Caki2 (cell line): ENCODE measurements at places on chromosomes 13 and 19. TPM values are rescaled to one million over a fixed set of nuclear protein-coding genes. Genes with fewer than 3 reads are reported as not detected.

The GPX4 gene
- total RNA-seq, result 693 and 719 TPM in 2 replicates

The ZNF146 gene
- 31.7 and 38.0 TPM in 2 replicates for total RNA-seq

GRCh38 chr19:55082020-55082851 is 6.6 kb downstream of the EPS8L1 start:
- DNase-seq, result no peak

The STOML3 gene
- not detected in 2 replicates for total RNA-seq

GRCh38 chr19:20259615-20260014 is 92.6 kb downstream of the ZNF486 start:
- no peak for DNase-seq

The MEGF8 gene
- total RNA-seq, result 36.8 and 75.6 TPM in 2 replicates

DNA sequence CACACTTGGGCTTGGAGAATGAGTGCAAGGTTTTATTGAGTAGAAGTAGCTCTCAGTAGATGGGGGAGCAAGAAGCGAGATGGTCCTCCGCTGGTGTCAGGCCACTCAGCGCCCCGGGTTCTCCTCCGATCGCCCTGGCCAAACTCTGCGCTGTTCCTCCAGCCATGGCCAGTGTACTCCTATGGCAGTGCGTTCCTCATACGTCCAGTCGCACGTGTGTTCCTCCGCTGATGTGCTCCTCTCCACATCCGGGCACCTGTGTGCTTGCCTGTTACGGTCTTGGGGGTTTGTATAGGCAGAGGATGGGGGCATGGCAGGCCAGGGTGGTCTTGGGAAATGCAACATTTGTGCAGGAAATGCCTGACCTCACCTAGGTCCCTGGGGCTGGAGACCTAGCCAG is 1899.4 kb downstream of the PCDH9 start:
- no peak for DNase-seq

The KLK4 gene
- not detected in 2 replicates for total RNA-seq

The INSL3 gene
- not detected in 2 replicates for total RNA-seq

- no peak for DNase-seq
Observed at GRCh38 chr19:41928754-41929535, 696 bp upstream of the ERFL start.

The C2CD4C gene
- 1.8 and 2.1 TPM in 2 replicates for total RNA-seq

The CA11 gene
- total RNA-seq, result 0.46 and 2.2 TPM in 2 replicates

DNA sequence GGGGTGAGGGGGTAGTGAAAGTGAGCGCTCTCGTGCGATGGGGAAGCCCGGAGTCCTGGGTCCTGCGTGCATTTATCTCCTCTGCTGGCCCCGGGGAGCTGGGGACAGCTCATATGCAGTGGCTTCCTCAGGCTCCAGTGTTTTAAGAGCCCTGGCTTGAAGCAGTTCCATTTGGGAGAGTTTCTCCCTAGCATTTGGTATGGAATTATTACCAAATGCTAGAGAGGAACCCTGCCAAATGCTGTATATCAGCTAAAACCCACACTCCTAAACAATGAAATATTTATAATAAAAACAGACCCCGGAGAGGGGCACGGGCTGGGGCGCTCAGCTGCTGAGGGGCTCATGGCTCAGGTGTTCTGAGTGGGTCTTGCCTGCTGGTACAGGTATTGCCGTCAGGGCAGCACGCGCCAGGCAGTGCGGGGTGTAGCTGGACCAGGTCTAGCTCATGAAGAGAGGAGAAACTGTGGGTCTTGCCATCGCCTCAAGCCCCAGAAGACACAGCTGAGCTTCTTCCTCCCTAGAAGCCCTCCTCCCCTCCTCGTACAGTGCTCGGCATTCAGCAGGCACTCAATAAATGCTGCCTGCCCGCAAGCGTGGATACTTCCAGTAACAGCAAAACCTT is 163.6 kb upstream of the ZNF536 start:
- DNase-seq, result no peak

The HSH2D gene
- not detected in 2 replicates for total RNA-seq

The ARRDC2 gene
- 57.4 and 76.7 TPM in 2 replicates for total RNA-seq

DNA sequence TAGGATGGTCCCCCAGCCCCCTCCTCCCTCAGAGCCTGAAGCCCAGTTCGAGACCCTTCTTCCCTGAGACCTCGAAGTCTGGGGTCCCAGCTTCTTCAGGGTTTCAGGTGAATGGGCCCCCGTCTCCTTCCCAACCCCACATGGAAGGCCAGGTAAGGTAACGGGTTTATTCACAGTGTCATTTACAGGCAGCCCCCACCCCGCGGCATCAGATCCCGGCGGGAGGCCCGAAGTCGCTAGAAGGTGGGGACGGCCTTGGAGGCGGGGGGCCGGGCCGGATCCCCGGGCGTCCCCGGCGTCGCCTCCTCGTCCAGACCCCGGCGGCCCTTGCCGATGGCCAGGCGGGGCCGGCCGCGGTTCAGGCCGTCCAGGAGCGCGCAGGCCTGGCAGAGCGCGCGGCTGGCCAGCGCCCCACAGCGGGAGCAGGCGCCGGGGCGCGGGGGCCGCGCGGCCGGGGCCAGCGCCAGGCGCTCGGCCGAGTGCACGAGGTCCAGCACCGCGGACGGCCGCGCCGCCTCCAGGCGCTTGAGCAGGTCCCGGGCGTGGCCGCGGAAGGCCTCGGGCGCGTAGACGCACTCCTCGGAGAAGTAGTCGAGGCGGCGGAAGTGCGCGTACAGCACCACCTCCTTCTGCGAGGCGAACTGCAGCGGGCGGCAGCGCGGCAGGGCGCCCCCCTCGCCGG is 9.7 kb downstream of the CTU1 start:
- DNase-seq, result no peak

GRCh38 chr19:42332059-42332458 is 6.6 kb downstream of the MEGF8 start:
- no peak for DNase-seq

The THSD8 gene
- not detected in 2 replicates for total RNA-seq

The TEX101 gene
- total RNA-seq, result not detected in 2 replicates

The CPB2 gene
- total RNA-seq, result not detected in 2 replicates

- no peak for DNase-seq
Observed at GRCh38 chr13:112636401-112636975, 48.5 kb upstream of the TUBGCP3 start.

DNA sequence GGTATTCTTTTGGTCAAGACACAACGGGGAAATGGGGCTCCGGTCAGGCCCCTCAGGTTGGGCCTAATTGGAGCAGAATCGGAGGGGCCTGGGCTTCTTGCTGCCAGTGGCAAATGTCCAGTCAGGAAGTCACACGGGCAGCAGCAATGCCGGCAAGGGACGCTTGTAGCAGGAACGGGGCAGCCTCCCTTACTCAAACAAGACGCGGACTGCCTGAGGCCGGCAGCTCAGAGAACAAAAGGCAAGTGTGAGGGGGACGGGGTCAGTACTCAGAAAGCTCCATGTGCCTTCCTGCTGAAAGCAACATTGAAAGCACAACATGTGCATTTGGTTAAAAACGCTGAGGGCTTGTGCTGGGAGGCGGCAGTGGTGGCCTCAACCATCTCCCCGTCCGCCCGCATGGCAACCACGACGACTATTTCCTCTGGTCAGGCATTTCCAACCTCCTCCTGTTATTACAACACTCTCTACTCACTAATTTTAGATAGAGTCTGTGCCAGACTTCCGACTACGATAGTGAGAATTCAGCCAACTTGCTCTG is 20.5 kb upstream of the RASA3 start:
- DNase-seq, result no peak

GRCh38 chr13:43994999-43995859 is 115.5 kb downstream of the LACC1 start:
- no peak for DNase-seq

- DNase-seq, result no peak
Observed at GRCh38 chr13:43061496-43062280, 38.3 kb downstream of the DNAJC15 start.

The LGALS7B gene
- total RNA-seq, result not detected in 2 replicates

The EPS8L1 gene
- 21.5 and 24.1 TPM in 2 replicates for total RNA-seq

GRCh38 chr19:11130824-11131455 is 24.6 kb downstream of the SPC24 start:
- peak; percentile 67 for DNase-seq

- DNase-seq, result no peak
Observed at GRCh38 chr13:70720386-70720785, 612.1 kb upstream of the KLHL1 start.

GRCh38 chr13:58528351-58528750 is 896.8 kb downstream of the PCDH17 start:
- no peak for DNase-seq

The TUBA3C gene
- not detected in 2 replicates for total RNA-seq

- DNase-seq, result no peak
Observed at GRCh38 chr19:38796154-38796553, 7.2 kb downstream of the LGALS7B start.

DNA sequence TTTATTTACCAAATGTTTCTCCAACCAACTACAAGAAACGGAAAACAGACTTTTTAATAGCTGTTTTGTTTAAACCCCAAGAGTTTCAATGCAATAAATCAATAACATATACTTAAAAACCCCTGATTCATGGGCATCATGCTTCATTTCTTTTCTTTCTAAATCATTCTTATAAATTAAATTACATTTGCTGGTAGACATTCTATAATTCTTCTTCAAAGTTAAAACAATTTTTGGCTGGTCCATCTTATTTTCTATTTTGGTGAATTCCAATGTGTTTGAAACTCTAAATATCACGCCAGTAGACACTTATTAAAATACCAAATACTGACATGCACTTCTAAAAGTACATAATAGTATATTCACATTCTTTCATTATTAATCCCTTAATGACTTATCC is 408.6 kb downstream of the LIG4 start:
- no peak for DNase-seq

DNA sequence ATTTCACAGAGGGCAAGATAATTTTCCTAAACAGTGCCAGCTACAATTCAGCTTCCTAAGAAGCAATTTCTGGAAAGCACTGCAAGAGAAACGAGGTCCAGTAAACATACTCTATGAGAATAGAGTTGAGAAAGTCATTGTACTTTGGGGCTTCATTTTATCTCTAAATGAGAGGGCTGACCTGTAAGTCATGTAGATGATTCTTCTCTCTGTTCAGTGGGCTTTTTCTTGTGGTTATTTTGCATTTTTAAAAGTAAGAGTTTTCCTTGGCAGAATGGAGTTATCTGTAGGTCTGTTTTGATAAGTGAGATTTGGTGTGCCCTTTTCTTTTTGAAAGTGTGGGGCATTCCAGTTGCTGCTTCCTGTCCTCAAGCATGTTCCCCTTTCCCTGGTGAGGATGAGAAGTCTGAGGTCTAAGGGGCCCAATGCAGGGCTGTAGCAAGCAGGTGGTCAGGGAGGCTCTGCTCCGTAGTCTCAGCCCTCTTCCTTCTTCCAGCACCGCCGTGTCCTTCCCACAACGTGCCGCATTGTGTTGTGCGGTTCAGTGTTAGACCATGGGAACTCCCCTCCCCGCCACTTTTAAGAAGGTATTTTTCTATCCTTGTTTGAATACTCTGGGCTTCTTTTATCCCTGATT is 86.3 kb downstream of the ARHGEF7 start:
- DNase-seq, result no peak

The S1PR4 gene
- total RNA-seq, result 0.58 TPM in 1 of 2 replicates, not detected in the other

DNA sequence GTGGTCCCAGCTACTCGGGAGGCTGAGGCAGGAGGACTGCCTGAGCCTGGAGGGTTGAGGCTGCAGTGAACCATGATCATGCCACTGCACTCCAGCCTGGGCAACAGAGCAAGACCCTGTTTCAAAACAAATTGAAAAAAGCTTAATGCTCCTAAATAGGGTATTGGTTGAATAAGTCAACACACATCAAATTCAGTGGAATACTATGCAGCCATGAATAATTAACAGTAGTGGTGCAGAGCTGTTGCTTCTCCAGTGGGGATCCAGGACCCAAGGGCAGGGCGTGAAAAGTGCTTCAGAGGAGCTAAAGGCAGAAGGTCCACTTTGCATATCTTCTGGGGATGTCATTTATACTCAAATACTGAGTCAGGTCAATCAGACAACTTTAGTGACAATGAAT is 18.2 kb downstream of the SIGLEC8 start:
- no peak for DNase-seq

The KLK10 gene
- not detected in 2 replicates for total RNA-seq

The C5AR1 gene
- total RNA-seq, result 1.5 and 3.1 TPM in 2 replicates

GRCh38 chr13:103730407-103730806 is 664.2 kb upstream of the SLC10A2 start:
- DNase-seq, result no peak

The F7 gene
- not detected in 2 replicates for total RNA-seq

DNA sequence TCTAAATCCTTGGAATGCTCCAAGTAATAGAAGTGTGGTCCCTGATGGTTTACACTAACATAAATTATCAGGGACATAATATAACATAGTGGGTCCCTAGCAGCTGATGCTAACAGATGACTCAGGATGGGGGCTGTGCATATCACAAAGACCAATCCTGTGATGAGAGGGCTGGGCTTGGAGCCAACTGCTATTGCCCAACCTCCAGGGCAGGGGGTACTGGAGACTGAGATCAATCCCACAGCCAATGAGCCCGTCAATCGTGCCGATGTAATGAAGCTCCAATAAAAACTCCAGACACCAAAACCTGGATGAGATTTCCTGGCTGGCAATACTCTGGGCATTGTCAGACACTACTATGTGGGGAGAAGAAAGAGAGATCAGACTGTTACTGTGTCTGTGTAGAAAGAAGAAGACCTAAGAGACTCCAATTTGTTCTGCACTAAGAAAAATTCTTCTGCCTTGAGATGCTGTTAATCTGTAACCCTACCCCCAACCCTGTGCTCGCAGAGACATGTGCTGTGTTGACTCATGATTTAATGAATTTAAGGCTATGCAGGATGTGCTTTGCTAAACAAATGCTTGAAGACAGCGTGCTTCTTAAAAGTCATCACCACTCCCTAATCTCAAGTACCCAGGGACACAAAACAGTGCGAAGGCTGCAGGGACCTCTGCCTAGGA is 33.4 kb downstream of the ABCC4 start:
- DNase-seq, result peak; percentile 90

DNA sequence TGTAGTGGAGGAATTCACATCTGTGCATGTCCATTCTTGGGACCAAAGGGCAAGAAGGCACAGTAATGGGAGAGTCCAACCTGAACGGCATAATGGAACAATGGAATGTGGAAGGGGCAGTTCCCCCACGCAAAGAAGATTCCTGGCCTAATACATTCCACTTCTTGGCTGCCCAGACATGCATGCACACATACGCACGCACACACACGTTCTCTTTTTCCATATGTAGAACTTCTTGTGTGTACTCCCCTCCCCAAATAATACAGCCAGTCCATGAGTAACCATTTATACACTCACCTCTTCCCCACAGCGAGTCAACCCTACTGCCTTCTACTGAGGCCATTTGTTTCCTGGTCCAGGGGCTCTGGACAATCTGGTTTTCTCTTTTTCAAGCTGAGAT is 6.0 kb upstream of the STK24 start:
- no peak for DNase-seq

The FGF21 gene
- total RNA-seq, result not detected in 2 replicates

DNA sequence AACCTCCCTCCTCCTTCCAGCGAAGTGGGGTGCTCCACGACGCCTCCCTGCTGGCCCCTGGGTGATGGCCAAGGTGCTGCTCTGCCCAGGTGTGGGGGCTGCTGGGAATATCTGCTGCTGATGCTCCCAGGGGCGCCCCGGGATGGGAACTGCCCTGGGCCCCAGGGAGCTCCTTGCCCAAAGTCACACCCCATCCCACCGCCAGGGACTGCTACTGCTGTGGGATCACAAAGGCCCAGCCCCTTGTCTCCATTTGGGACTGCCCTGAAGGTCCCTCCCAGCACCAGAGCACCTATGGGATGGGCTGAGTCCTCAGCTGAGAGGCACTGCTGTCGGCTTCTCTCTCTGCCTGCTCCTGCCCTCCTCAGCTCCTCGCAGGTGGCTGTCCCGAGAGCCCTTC is 19.0 kb downstream of the CHST8 start:
- DNase-seq, result no peak

- no peak for DNase-seq
Observed at GRCh38 chr19:10289167-10289835, 451 bp upstream of the ICAM5 start.

GRCh38 chr13:78299832-78300623 is 303.3 kb downstream of the POU4F1 start:
- no peak for DNase-seq

GRCh38 chr19:50882188-50882587 is 8.9 kb downstream of the KLK2 start:
- no peak for DNase-seq

The ZNF99 gene
- not detected in 2 replicates for total RNA-seq
